ENCODE measurements at places on chromosomes 11 and 22. TPM values are rescaled to one million over a fixed set of nuclear protein-coding genes. Genes with fewer than 3 reads are reported as not detected.

Gene FZD4
- total RNA-seq = 39.6 TPM

Gene CRELD2
- total RNA-seq = 37.0 TPM

Gene PUS3
- 6.4 TPM for total RNA-seq

Gene UBASH3B
- 24.0 TPM for total RNA-seq

Gene EHF
- 122 TPM for total RNA-seq

Gene FTH1
- total RNA-seq = 4,372 TPM

Gene E2F8
- 1.1 TPM for total RNA-seq

Gene OR5W2
- not detected for total RNA-seq

Gene SMDT1
- total RNA-seq = 29.3 TPM

Gene APOBEC3A
- 27.3 TPM for total RNA-seq

Gene SYCE3
- not detected for total RNA-seq

Gene MPEG1
- 59.2 TPM for total RNA-seq

Gene GAS2
- total RNA-seq = 2.1 TPM

Gene UBQLN3
- total RNA-seq = 2.0 TPM

Gene MB
- total RNA-seq = 0.98 TPM

Gene FOSL1
- 1.8 TPM for total RNA-seq

Gene TRIOBP
- 112 TPM for total RNA-seq

Gene RASSF10
- 4.5 TPM for total RNA-seq

Gene B4GALNT4
- total RNA-seq = 2.1 TPM

Gene SCGB1C1
- not detected for total RNA-seq

Gene ADAMTS15
- 7.6 TPM for total RNA-seq

Gene LMO2
- total RNA-seq = 36.0 TPM

Gene FGF3
- not detected for total RNA-seq

Gene GLB1L3
- total RNA-seq = not detected

Gene TSSK2
- total RNA-seq = not detected

Gene TRIM77
- not detected for total RNA-seq

Gene OR8A1
- total RNA-seq = not detected

Gene CCDC87
- total RNA-seq = 0.22 TPM

Gene DRG1
- total RNA-seq = 44.1 TPM

Gene CYTH4
- 54.3 TPM for total RNA-seq

Gene NPAS4
- total RNA-seq = not detected

Gene CCDC15
- 0.89 TPM for total RNA-seq

Gene OR2AG1
- not detected for total RNA-seq

Gene PARVB
- total RNA-seq = 23.0 TPM

Gene CCDC116
- total RNA-seq = 0.26 TPM

Gene KRTAP5-1
- total RNA-seq = not detected

Gene TEX12
- 0.37 TPM for total RNA-seq

Gene OR5B21
- total RNA-seq = not detected

Gene TRIM48
- not detected for total RNA-seq

Gene TENM4
- 15.7 TPM for total RNA-seq

Gene MS4A6E
- total RNA-seq = not detected

Gene OR51E2
- total RNA-seq = not detected

Gene HTR3B
- not detected for total RNA-seq

Gene CEP57
- total RNA-seq = 58.7 TPM

Gene MMP8
- total RNA-seq = 2.7 TPM

Gene PNPLA3
- total RNA-seq = 0.76 TPM

Gene TLCD5
- 2.9 TPM for total RNA-seq

Gene RIBC2
- 3.5 TPM for total RNA-seq

Gene MRGPRF
- total RNA-seq = 13.6 TPM

Gene OR10D3
- total RNA-seq = not detected

Gene RANBP1
- 55.3 TPM for total RNA-seq

Gene MIEF1
- 26.5 TPM for total RNA-seq

Measured in upper lobe of left lung (tissue), 6 donors.